ENCODE measurements at places on chromosomes 7 and 10. TPM values are rescaled to one million over a fixed set of nuclear protein-coding genes. Genes with fewer than 3 reads are reported as not detected.

KIF11 gene
- total RNA-seq: 83.2 TPM

CCDC146 gene
- 1.1 TPM for total RNA-seq

SEMA3C gene
- 6.6 TPM for total RNA-seq

EBLN1 gene
- not detected for total RNA-seq

NPFFR1 gene
- not detected for total RNA-seq

MORN4 gene
- 3.9 TPM for total RNA-seq

GNGT1 gene
- total RNA-seq: not detected

CPED1 gene
- 0.86 TPM for total RNA-seq

ANKRD30A gene
- not detected for total RNA-seq

NUTM2D gene
- total RNA-seq: 0.53 TPM

ZNF467 gene
- total RNA-seq: 4.5 TPM

LRRC4 gene
- total RNA-seq: 1.3 TPM

NAT16 gene
- total RNA-seq: not detected

CAV1 gene
- total RNA-seq: 1,517 TPM

SKIDA1 gene
- 0.72 TPM for total RNA-seq

RET gene
- total RNA-seq: 0.07 TPM

TMEM270 gene
- not detected for total RNA-seq

PLCE1 gene
- under 0.01 TPM for total RNA-seq

All from thoracic aorta endothelial cell (primary cell).